ENCODE measurements at places on chromosomes 16 and 17.

DNA sequence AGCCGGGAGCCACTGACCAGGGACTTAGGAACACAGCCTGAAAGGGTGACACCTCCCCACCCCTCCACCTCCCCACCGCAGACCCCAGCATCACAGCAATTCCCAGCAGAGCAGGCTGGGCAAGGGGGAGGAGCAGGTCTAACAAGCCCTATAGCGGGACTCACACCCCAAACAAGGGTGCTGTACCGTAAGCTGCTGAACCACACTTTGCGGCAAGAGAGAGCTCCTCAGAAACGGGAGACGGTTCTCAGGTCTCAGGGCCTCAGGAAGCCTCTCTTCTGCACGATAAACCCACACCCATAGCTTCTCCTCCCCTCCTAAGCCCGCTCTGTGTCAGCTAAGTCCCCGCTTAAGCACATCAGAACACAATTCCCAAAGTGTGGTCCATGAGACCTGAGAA, 11.7 kb upstream of the COTL1 start:
- no peak for DNase-seq

DNA sequence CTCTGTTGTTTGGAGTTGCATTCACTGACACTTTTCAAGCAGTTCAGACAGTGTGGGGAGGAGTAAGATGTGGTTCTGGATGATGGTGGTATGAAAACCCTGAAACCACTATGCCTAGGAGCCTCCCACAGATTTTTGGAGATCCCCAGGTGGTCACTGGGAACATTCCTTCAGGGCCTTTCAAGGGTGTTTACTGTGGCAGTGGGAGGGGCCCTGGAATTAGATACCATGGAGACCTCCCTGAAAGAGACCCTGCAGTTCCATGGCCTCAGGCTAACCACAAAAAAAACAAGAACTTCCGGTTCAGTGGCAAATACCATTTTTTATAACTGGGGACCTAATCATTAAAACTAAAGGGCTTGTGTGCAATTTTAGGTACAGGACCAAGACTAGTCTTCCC, 79.9 kb downstream of the TMEM100 start:
- DNase-seq: no peak

GRCh38 chr16:50580180-50580798, 32.1 kb downstream of the NKD1 start:
- no peak for DNase-seq

DNA sequence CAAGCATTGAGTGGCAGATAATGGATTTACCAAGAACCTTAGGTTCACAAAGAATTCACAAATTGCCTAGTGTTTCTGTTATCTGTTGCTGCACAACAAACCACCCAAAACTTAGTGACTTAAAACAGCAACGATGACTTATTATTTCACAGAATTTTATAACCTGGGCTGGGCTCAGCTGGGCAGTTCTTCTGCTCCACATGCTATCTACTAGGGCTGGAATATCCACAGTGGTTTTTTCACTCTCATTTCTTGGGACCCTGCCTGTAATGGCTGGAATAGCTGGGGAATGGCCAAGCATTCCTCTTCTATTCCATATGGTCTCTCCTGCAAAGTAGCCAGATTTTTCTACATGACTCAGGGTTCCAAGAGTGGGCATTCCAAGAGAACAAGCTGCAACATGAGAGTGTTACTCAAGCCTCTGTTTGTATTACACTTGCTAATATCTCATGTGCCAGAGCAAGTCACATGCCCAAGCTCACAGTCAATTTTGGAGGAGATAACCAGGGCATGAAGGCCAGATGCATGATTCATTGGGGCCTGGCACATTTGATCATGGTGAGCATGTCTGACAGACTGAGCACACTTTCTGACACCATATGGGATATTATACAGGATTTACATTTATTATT, 4.9 kb upstream of the PSMD7 start:
- no peak for DNase-seq

GRCh38 chr16:67438098-67438791, 7.3 kb downstream of the HSD11B2 start:
- DNase-seq: no peak

DNA sequence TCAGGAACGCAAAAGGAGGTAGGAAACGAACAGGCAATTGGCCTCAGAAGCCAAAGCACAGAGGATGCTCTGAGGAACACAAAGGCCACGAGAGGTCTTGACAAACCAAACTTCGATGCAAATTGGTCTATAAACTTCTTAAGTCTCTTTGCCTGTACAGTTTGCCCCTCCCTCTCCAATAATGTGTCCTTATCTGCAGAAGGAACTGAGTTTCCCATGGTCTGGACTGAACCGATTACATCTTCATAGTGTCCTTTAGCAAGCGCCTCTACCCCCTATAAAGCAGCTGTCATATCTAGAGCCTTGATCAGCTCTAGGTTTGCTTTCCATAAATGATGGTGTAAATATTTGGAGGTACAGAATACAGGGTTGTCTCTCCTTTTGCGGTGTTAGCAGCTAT, 3.1 kb upstream of the CDRT4 start:
- no peak for DNase-seq

DNA sequence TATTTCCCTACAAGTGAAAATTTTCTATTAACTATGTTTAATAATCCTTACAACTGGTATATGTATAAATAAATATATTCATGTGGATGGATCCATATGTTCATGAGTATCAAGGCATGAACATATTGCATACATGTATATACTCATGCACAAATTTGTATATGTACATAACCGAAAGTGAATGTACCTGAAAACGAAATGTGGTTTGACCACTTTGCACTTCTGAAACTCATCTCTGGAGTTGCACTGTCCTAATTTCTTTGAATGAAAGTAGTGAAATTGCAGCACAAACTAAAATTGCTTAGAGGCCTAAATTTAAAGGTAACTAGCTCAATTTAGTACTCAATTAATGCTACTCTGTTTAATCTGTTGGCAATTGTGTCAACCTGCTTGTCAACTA, 27.4 kb upstream of the GNAO1 start:
- DNase-seq: no peak

- DNase-seq: no peak
Measured at GRCh38 chr16:2779151-2779920, 2.3 kb upstream of the ELOB start.

- peak; percentile 4 for DNase-seq
Measured at GRCh38 chr17:57045868-57046704, 39.0 kb upstream of the AKAP1 start.

GRCh38 chr16:55487048-55487803, 8.2 kb downstream of the MMP2 start:
- no peak for DNase-seq

Data from activated naive CD4-positive, alpha-beta T cell (primary cell).